ENCODE measurements at places on chromosomes 2 and 18.
A peak's percentile ranks its signal among the peaks of the same experiment; 100 is the strongest.

GRCh38 chr2:181847702-181848101 lies 43.8 kb upstream of the ITPRID2 start:
- DNase-seq: no peak

DNA sequence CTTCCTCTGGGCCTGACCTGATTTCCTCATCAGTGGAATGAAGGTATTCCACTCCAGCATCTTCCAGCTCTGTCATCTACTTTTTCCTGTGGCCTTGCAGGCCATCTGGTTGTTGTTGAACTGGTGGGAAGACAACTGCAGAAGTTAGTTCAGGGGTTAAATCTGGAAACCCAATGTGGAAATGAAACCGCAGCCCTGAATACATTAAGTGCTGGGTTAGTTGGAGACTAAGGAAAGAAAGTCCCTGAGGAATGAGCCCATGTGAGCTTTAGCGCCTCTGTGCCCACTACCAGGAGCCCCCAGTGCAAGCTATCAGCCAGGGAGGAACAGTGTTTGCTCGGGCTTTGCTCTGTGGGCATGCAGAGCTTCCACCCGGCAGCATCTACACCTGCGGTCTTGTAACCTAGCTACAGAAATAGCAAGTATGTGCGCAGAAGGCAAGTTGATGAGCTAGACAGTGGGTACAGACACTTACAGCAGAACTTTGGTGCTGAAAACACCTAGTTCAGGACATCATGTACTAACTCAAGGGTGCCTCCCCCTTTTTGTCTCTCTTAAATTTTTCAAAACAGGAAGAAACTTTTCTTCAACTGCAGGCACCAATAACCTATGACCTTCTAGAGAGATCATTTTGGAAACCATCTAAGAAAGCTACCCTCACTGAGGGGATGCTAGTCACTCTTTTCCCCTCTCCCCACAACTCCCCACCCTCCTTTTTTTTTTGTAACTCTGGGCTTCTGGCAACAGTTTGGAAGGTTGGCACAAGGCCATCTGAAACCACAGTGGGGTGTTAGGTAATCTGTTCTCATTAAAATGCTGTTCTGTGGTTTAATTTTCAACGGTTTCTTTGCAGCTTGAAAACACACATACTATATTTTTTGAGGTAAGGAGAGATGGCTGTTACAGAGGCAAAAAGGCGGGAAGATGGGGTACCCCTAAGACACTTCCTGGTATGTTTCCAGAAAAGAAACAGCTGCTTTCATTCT lies 18.3 kb upstream of the CXCR4 start:
- peak; percentile 35 for DNase-seq

GRCh38 chr2:173942861-173943523 lies 22.2 kb downstream of the SP3 start:
- DNase-seq: no peak

DNA sequence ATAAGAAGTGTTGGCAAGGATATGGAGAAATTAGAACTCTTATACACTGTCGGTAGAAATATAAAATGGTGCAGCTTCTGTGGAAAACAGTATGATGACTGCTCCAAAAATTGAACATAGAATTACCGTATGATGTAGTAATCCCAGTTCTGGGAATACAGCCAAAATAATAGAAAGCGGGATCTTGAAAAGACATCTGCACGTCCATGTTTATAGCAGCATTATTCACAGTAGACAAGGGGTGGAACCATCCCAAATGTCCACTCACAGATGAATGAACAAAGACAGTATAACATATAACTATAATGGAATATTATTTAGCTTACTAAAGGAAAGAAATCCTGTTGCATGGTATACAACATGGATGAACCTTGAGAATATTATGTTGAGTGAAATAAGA lies 257.7 kb downstream of the TDRD15 start:
- DNase-seq: no peak

- no peak for DNase-seq
Measured at GRCh38 chr18:52200406-52200805, 139.6 kb upstream of the DCC start.

- no peak for DNase-seq
Measured at GRCh38 chr2:41204315-41204714, 752.4 kb upstream of the SLC8A1 start.

GRCh38 chr2:59233448-59233847 lies 992.3 kb upstream of the FANCL start:
- no peak for DNase-seq

DNA sequence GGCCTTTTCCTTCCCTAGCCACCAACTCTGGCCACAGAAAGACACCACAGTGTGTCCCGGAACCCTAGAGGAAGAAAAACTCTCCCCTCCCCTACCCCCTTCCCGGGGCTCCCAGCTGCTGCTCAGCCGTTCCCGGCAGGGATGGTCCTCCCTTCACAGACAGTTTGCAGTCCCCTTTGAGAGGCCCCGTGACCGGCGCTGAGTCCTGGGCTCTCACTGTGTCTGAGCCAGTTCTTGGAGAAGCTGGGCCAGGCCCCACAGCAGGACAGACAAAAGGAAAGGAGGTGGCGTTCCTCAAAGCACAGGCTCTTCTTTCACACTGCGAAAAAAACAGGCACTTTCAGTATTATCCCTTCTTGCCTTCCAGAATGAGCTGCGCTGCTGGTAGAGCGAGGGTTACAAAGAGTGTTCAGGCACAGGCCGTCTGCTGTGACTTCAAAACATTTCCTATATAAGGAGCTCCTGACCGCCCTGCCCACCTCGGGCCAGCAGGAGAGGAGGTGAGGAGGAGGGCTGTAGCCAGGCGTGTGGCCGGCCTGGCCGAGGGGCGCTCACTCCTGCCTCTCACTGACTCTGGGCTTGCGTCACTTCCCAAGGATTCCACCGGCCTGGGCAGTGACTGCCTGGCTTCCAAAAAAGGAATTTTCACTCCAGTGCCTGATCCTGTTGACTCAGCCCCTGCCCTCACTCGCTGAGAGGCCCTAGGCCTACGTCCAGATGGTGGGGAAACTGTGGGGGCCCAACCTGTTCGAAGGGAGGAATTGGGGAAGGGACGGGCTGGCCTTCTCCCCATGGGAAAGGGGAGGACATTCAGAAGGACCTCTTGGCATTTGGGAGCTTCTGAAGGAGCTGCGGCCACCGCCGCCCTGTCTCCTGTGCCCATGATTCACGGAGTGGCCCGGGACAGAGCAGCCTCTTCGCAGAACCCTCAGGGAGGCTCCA lies 24.9 kb downstream of the CIDEA start:
- peak; percentile 94 for DNase-seq

DNA sequence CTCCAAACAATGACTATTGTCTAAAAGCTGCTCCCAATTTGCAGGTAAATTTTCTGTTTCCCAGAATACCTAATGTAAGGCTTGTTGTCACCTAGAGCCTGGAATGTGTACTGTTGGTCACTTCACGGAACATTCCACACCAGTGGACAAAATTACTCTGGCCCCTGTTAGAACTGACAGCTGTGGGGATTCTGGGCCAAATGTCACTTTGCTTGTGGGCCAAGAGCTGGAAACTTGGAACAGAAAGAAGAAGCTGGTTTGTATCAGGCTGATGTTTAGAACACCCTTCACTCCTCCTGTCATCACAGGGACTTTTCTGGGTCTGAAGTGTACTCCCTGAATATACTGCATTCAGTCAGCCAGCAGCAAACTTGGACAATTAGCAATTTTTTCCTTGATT lies 495.6 kb upstream of the SYT4 start:
- DNase-seq: no peak

DNA sequence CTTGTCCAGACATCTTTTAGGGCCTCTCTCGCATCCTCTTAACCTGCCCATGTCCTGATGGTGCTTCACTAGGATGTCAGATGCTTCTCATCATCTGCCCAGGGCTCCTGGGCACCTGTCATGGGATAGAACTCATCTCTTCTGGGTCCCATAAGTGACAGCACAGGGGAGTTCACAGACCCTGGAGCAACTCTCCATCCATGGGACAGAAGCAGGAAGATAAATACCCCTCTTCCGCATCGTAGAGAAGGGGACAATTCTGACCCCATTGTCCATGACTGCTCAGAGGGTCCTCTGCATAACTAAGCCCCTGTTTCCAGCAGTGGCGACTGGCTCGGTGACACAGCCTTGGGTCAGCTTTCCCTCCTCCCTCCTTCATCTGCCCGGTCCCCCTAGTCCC lies 82.3 kb downstream of the TWIST2 start:
- DNase-seq: no peak

- no peak for DNase-seq
Measured at GRCh38 chr2:142190805-142191204, 60.0 kb upstream of the LRP1B start.

DNA sequence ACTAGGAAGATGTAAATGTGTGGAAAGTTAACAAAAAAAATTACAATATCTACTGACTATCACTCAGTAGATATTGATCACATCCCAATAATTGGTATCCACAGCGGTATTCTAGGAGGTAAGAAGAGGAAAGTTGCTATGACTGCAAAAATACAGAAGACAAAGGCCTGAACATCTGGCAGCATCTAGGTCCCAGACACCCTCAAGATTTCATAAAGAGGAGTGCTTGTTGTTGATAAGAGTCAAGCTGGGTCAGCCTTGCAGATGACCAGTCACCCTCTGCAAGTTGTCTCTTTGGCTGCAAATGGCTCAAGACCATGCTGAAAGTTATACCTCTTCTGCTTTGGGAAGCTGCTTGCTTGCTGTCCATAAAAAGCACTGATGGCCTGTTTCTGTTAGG lies 228.4 kb upstream of the FBXO11 start:
- no peak for DNase-seq

DNA sequence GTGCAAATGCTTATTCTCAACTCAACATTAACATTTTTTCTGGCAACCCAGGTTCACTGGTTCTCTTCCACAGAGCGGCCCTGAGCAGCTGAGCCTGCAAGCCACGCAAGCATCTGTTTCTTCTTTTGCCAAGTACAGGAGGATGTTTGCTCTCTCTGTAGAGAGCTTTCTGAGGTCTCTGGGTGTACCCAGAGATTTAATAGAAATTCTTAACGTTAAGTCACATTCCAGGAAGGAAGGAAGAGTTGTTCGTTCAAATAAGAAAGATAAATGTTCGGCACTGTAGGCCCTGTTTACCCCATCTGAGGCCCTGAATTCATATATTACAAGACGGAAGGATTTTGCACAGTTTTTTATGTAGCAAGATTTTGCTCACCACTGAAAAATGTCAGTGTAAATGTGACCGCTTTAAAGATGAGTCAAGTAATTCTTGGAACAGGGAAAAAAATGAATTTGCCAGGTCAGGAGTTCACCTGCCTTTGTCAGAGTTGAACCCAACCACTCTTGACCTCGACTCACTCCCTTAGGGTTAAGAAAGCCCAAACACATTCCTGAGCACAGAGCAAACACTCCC lies 30.1 kb downstream of the KCTD18 start:
- no peak for DNase-seq

- no peak for DNase-seq
Measured at GRCh38 chr2:143754742-143755141, 625.5 kb downstream of the ARHGAP15 start.

DNA sequence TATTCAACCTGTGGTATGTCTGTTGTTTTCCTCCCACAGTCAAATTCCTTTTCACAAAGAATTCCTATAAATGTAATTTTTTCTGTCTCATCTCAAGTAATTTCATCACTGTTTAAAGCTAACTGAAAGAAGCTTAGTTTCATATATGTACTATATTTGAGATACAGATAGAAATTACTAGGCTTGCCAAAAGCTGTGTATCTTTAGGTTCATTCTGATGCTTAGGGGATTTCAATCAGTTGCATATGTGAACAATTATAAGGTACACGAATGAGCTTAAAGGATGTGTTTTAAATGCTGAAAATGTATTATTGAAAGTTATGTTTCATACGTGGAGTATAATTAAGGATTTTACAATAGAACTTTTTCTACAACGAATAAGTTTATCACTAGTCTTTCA lies 59.2 kb upstream of the DSG1 start:
- DNase-seq: no peak

DNA sequence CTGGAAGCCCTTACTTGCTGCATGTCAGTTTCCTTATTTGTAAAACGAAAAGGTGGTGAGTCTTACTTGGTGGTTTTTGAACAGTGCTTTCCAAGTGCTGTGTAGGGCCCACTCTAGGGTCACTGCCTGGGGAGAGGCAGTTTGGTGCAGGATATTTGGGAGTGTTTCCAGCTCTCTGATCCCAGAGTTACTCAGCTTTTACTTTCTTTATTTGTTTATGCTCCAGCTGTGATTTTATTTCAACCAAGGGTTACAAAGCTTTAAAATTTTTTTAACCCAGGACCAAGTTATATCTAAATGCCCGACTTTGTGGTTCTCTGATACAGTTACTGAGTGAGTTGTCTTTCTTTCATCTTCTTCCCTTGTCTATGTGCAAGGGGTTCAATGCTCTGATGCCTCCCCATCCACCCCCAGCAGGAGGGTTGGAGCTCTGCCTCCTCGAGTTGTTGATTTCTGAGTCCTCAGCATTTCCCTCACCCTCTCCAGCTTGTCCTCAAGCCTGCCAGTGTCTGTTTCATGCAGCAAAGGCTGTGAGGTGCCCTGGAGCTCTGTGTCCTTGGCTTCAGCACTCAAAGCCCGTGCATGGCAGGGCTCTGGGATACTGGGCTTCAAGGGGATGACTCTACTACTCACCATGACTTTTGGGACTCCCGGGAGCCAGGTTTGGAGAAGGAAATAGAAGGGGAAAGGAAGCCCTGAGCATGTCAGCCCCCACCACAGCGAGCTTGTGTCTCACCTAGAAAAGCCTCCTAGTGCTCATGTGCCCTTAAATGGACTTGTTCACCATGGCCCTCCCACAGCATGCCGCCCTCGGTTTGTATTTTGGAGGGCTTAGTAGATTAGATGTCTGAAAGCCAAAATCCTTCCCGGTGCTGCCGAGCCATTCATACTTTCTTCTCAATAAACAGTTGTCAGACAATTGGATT lies 236.8 kb downstream of the SETBP1 start:
- DNase-seq: no peak

GRCh38 chr2:96884299-96885094 lies 14.6 kb upstream of the SEMA4C start:
- no peak for DNase-seq

- no peak for DNase-seq
Measured at GRCh38 chr18:32867936-32868335, 95.1 kb upstream of the KLHL14 start.

- no peak for DNase-seq
Measured at GRCh38 chr18:42640160-42640559, 475.3 kb downstream of the RIT2 start.

DNA sequence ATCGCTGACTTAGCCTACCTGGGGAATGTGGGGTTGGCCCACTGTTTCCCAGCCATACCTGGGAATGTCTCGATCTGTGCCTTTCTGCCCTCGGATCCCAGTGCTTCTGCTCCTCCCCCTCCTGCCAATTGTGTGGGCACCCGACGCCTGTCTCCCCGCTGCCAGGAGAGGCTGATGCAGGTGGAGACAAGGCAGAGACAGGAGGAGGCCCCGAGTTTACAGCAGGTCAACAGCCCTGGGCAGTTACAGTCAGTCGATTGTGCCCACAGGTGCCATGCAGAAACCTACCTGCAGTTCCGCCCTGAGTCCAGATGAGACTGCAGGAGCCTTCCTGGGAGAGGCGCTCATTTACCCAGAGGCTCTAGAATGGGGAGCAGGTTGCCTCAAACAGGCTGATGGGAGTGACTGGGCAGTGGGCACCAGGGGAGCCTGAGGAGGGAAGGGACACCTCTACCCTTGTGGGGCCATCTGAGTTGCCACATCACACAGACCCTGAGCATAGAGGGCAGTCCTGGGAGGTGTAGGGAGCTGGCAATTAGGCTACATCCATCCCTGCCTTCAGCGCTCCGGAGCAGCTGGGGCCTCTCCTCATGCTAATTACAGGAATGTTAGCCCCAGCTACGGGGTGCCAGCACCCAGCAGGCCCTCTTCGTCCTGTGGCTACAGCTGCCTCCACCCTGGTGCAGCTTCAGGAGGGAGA lies 300.1 kb downstream of the NDUFA10 start:
- no peak for DNase-seq
